IPS DF 6.9 (cell line): ENCODE measurements at places on chromosomes 3 and 15.

DNA sequence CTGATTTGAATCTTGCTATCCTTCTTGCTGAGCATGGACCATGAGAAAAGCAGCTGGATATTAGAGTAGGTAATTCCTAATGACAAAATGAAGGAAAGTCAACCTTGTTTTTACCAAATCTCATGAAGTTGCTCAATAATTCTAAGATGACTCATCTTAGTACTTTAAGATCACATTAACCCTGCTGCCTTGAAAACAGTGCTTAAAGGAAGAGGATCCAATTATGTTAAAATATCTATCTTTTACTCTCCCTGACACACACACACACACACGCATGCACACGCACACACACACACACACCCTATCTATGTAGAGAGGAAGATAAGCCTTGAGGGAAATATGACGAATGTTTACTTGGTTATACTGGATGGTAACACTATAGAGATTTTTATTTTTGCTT lies 16.0 kb upstream of the MYO1E start:
- no peak for DNase-seq

- DNase-seq: no peak
These were observed 175.4 kb downstream of the SUCNR1 start for GRCh38 chr3:152048831-152049230.

DNA sequence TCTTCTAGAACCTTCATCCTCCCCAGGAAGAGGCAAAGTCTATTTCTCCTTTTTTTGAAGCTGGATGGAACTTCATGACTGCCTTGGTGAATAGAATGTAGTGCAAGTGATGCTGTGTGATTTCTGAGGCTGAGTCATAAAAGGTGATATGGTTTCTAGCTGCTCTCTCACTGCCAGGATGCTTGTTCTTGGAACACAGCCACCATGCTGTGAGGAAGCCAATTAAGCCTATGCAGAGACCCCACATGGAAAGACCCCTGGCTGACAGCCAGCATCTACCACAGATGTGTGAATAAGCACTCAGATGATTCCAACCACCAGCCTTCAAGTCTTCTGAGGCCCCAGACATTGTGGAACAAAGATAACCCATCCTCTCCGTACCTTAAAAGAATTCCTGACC lies 57.0 kb downstream of the ISL2 start:
- DNase-seq: no peak

GRCh38 chr3:31295150-31295765 lies 237.5 kb upstream of the STT3B start:
- no peak for DNase-seq

- DNase-seq: no peak
These were observed 204.4 kb downstream of the FMN1 start for GRCh38 chr15:32990071-32990470.

DNA sequence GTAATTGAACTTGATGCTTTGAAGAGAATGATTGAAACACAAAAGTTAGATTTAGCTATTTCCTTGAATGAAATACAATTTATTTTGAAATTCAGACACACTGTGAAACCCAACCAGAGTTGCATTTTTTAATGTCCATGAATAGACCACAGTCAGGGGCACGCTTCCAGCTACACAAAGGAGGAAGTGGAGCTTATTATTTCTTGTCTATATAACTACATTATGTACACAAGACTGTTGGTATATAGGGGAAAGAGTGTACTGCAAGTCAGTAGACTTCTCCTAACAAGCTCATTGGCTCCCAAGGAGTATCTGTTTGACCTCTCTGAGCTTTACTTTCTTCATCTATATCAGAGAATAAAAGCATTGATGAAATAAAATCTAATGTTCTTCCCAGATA lies 326.2 kb downstream of the RYR3 start:
- no peak for DNase-seq

- no peak for DNase-seq
These were observed 57.4 kb downstream of the ANXA2 start for GRCh38 chr15:60340207-60340921.

GRCh38 chr3:167091226-167091625 lies 288.9 kb downstream of the ZBBX start:
- no peak for DNase-seq

GRCh38 chr3:61885414-61885813 lies 324.0 kb downstream of the PTPRG start:
- DNase-seq: no peak

GRCh38 chr3:98003306-98003969 lies 31.2 kb upstream of the RIOX2 start:
- DNase-seq: no peak

- DNase-seq: no peak
These were observed 213.5 kb upstream of the PPP2R3A start for GRCh38 chr3:135751991-135752390.

GRCh38 chr15:77625376-77625775 lies 7.3 kb downstream of the LINGO1 start:
- no peak for DNase-seq
